ENCODE measurements at places on chromosomes 4 and X.

DNA sequence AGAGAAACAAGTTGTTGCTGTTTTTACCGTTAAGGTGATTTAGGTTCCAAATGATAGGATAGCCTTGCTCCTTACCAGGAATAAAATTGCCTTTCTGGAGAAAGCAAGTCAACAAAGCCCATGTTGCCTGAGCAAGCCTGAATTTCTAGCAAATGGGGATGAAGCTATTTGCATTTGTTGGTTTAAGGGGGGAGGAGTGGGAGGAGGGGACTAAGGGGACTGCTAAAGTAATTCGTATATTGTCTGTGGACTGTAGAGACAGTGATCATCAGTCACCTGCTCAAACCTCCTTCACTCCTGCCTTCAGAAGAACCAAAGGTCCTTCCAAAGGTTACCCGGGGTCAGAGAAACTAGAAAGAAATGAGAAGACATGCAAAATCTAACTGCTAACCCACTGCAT is 65.8 kb downstream of the SCML2 start:
- DNase-seq, result no peak
- H3K4me1 ChIP-seq, result no peaks in the 10 kb centered on the region
- H3K27ac ChIP-seq, result no peak overlapping the region

GRCh38 chr4:172780566-172781081 is 388.0 kb upstream of the GALNT7 start:
- DNase-seq, result no peak
- no peaks in the 10 kb centered on the region for H3K36me3 ChIP-seq
- no peaks in the 10 kb centered on the region for H3K4me1 ChIP-seq
- no peak overlapping the region for H3K27ac ChIP-seq
- H3K27me3 ChIP-seq, result no peaks in the 10 kb centered on the region

GRCh38 chr4:83316459-83317165 is 18.0 kb downstream of the HPSE start:
- H3K27me3 ChIP-seq, result no peaks in the 10 kb centered on the region
- no peaks in the 10 kb centered on the region for H3K36me3 ChIP-seq
- no peaks in the 10 kb centered on the region for H3K4me1 ChIP-seq
- no peak overlapping the region for H3K4me3 ChIP-seq
- no peak overlapping the region for H3K27ac ChIP-seq

DNA sequence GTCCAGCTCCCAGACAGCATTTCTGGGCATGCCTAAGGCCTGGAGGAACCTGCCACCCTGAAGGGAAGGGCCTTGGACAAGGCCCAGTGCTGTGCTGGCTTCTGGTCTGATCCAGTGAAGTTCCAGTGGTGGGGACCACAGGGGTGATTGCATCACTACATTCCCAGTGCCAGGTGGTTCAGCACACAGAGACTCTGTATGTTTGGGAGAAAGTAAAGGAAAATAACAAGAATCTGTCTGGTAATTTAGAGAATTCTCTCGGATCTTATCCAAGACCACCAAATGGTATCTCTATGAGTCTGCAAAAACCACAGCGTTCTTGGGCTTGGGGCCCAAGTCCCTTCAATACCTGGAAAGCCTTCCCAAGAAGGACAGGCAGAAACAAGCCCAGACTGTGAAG is 131.8 kb upstream of the MAD2L1 start:
- no peaks in the 10 kb centered on the region for H3K4me1 ChIP-seq
- no peaks in the 10 kb centered on the region for H3K36me3 ChIP-seq
- no peak overlapping the region for H3K27ac ChIP-seq

- no peaks in the 10 kb centered on the region for H3K27me3 ChIP-seq
- H3K36me3 ChIP-seq, result no peaks in the 10 kb centered on the region
- H3K27ac ChIP-seq, result no peak overlapping the region
- no peaks in the 10 kb centered on the region for H3K4me1 ChIP-seq
- no peak for DNase-seq
These were observed 325.6 kb downstream of the CAMK2D start for GRCh38 chr4:113435893-113436292.

DNA sequence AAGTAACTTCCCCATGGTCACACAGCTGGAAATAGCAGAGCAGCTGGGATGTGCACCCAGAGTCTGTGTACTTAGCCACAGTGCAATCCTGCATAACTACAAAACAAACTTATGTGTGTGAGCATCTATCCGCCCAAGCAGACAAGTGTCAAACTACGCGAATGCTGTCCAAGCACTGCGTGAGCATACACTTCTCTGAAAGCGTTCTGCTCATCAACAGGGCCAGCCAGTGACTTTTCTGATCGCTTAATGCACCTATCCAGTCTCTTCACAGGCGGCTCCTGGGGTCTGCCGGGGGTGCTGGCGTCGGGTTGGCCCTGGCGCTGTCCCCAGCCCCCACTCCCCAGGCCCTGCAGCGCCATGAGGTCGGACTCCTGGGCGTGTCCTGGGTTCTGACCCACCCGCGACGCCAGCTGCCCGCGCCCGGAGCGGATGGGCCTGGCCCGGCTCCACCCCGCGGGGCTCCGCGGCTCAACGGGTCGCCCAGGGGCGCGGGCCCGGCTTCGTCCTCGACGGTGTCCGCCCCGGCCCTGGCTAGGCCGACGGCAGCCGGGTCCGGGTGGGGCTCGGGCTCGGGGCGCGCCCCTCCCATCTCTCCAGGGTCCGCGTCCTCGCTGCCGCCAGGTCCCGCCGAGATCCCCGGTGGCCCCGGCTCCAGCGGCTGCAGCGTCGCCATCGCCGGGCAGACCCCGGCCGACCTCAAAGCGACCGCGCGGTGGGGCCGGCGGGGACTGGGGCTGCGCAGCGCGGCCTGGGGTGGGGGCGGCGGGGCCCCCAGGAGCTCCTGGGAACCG is 1.3 kb upstream of the ZNF141 start:
- peak overlapping the region; percentile 56 for H3K4me3 ChIP-seq
- peak overlapping the region; percentile 94 for H3K27ac ChIP-seq
- H3K4me1 ChIP-seq, result peaks cover 10% of the 10 kb centered on the region
- peak; percentile 48 for DNase-seq

DNA sequence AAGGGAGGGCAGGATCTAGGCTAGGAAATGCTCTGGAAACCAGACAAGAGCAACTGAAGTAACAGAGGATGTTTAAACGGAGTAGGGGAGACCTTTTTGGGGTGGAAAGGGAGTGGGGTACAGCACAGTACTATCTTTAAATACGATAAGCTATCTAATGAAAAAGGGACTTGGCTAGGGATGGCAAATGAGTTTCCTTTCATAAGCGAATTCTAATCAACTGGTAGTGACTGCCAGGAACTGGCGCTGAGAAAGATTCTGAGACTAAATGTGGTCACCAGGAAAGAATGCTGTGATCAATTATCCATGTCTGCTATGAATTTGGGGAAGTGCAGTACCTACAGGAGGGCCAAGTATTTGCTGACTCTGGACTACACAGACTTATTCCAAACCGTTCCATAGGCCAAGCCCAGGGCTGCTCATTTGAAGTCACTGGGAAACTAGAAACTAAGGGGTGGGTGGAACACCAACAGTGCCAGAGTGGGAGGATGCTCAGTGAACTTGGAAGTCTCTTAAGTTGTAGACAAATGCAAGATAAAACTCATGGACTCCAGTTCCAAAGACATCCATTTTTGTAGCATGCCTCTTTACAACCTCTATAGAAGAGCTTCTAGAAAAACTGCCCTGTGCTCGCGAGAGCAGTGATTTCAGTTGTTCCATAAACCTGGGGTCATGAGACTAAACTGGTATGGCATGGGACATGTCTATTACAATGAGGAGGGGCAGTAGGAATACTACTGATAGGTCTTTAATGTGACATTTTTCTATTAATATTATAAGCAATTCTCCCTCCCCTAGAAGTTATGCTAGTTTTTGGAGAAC is 2.0 kb downstream of the TRAPPC2 start:
- DNase-seq, result no peak
- no peak overlapping the region for H3K4me3 ChIP-seq
- H3K27ac ChIP-seq, result no peak overlapping the region

DNA sequence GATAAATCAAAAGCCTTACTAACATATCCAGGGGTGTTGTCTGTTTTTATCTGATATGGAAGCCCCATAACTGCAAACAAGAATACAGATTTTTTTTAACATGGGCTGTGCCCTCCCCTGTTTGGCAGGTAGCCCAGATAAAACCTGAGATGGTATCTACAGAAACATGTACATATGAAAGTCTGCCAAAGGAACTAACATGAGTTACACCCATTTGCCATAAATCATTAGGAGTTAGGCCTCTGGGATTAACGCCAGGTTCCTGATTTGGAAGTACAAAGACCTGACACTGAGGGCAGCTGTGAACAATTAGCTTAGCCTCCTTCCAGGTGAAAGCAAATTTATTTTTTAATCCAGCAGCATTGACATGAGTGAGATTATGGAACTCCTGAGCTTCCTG is 264.3 kb downstream of the TECRL start:
- H3K4me3 ChIP-seq, result no peak overlapping the region
- no peak for DNase-seq
- no peaks in the 10 kb centered on the region for H3K36me3 ChIP-seq
- H3K27me3 ChIP-seq, result no peaks in the 10 kb centered on the region

- H3K4me1 ChIP-seq, result no peaks in the 10 kb centered on the region
- no peak overlapping the region for H3K27ac ChIP-seq
- H3K36me3 ChIP-seq, result no peaks in the 10 kb centered on the region
- H3K27me3 ChIP-seq, result no peaks in the 10 kb centered on the region
These were observed 11.4 kb upstream of the FGF2 start for GRCh38 chr4:122815248-122815647.

DNA sequence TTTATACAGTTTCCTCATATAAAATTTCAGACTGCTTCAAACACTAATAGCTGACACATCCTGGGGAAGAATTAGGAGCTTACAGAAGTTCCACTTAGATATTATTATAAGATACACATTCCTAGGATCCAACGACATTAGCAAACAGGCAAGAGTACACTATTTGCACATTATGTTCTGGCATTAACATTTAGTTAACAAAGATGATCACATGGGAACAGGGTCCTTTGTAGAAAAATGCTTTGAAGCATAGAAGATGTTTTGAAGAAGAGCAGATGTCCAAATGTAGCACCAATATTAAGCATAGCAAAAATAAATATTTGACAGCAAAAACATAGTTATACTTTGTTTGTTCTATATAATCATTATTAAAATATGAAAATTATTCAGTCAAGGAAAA is 52.1 kb downstream of the BTC start:
- no peaks in the 10 kb centered on the region for H3K4me1 ChIP-seq
- no peak overlapping the region for H3K27ac ChIP-seq
- H3K27me3 ChIP-seq, result no peaks in the 10 kb centered on the region
- no peak for DNase-seq

DNA sequence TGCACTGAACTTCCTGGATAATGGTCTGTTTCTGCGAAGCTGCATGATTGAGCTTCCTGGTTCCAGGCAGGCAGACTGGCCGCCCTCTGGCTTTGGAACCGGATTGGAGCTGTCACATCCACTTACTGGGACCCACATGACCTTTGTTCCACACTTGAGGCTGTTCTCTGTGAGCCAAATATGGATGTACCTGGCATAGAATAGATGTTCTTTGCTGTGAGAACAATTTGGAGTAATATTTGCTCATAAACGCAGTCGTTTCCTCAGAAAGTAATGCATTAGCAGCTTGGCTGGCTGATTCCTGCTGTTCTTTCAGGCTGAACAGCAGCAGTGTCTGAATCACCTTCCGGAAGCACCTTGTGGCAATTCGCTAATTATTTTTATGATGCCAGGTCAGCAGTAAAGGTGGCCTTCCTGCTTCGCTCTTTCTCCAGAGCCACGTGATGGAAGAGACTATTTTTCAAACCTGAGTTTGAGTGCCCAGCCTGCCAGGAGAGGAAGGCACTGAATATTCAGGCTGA is 78.1 kb upstream of the BOD1L1 start:
- no peaks in the 10 kb centered on the region for H3K27me3 ChIP-seq
- DNase-seq, result peak; percentile 9
- H3K4me1 ChIP-seq, result no peaks in the 10 kb centered on the region
- no peak overlapping the region for H3K27ac ChIP-seq
- no peak overlapping the region for H3K4me3 ChIP-seq
- H3K36me3 ChIP-seq, result no peaks in the 10 kb centered on the region

- no peaks in the 10 kb centered on the region for H3K27me3 ChIP-seq
- H3K36me3 ChIP-seq, result no peaks in the 10 kb centered on the region
- no peak overlapping the region for H3K4me3 ChIP-seq
- no peak overlapping the region for H3K27ac ChIP-seq
- no peak for DNase-seq
- H3K4me1 ChIP-seq, result no peaks in the 10 kb centered on the region
These were observed 189.6 kb downstream of the PACRGL start for GRCh38 chr4:20889901-20890300.

DNA sequence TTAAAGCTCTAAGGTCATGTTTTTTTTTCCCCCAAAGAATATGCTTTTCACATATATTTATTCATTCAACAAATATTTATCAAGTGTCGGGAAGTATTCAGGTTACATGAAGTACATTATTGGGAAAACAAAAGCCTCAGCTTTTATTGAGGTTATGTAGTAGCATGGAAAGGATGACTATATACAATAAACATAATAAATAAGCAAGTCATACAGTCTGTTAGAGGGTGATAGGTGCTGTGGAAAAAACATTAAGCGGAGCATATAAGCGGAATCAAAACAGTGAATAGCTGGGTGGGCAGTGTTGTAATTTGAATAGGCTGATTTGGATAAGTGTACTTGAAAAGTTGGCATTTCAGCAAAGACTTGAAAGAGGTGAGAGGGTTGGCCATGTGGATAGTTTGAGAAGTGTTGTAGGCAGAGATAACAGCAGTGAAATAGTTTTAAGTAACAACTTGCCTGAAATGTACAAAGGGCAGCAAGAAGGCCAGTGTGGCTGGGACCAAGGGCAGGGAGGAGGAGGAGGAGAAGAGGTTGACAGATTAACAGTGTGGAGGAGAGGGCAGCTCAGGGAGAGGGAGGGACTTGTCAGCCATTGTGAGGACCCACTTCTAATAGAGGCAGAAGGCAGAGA is 558.7 kb downstream of the SPRY1 start:
- peaks cover 5% of the 10 kb centered on the region for H3K4me1 ChIP-seq
- H3K27ac ChIP-seq, result no peak overlapping the region
- DNase-seq, result peak; percentile 42
- no peaks in the 10 kb centered on the region for H3K27me3 ChIP-seq
- no peak overlapping the region for H3K4me3 ChIP-seq

DNA sequence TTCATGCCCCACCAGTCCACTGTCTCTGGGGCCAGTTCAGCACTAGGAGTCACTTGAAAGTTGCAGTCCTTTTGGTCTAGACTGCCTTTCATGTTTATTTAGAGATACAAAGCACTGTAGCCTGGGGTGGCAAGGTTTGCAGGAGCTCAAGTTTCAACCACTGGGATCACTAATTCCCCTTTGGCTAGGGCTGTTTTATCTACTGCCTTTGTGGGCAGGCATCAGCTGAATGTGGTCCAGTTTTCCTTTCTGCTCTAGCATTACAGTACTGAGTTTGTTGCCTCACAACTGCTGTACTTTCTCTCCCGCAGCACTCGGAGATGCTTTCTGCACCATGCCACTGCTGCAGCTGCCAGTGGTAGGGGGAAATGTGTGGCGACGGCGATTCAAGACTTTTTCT is 222.3 kb upstream of the HDX start:
- H3K4me1 ChIP-seq, result no peaks in the 10 kb centered on the region
- H3K27ac ChIP-seq, result no peak overlapping the region
- H3K36me3 ChIP-seq, result no peaks in the 10 kb centered on the region

GRCh38 chrX:78796916-78797315 is 49.4 kb downstream of the LPAR4 start:
- no peak overlapping the region for H3K27ac ChIP-seq
- H3K27me3 ChIP-seq, result no peaks in the 10 kb centered on the region
- no peaks in the 10 kb centered on the region for H3K4me1 ChIP-seq

- no peaks in the 10 kb centered on the region for H3K27me3 ChIP-seq
- peak; percentile 32 for DNase-seq
- H3K36me3 ChIP-seq, result peaks cover 26% of the 10 kb centered on the region
- peaks cover 23% of the 10 kb centered on the region for H3K4me1 ChIP-seq
- peak overlapping the region; percentile 22 for H3K27ac ChIP-seq
- no peak overlapping the region for H3K4me3 ChIP-seq
These were observed 38.9 kb downstream of the NOP14 start for GRCh38 chr4:2924286-2924685.

GRCh38 chr4:148207068-148207467 is 235.1 kb downstream of the NR3C2 start:
- H3K36me3 ChIP-seq, result no peaks in the 10 kb centered on the region
- H3K4me1 ChIP-seq, result peaks cover 6% of the 10 kb centered on the region
- no peaks in the 10 kb centered on the region for H3K27me3 ChIP-seq
- H3K27ac ChIP-seq, result no peak overlapping the region
